Karpas-422 (cell line): ENCODE measurements at places on chromosomes 7 and 10. TPM values are rescaled to one million over a fixed set of nuclear protein-coding genes. Genes with fewer than 3 reads are reported as not detected.

DNA sequence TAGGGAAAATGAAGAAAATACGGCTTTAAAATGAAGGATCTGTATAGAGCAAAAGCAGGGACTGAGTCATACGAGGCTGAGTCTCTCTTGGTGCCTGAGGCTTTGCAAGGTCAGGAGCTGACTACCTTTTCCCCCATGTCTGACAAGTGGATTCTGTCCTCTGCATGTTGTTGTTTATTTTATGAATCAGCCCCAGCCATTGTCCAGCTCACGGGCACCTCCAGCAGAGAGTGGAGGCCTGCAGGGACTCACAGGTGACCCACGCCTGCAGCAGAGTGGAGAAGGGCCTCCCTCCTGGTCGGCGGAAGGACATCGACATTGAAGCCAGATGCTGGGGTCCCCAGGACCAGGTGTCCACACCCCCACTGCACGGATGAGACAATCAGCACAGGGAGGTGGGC lies 233.9 kb downstream of the WDR37 start:
- no peak overlapping the region for H3K27ac ChIP-seq
- DNase-seq: no peak
- no peak overlapping the region for H3K4me3 ChIP-seq
- peaks cover 8% of the 10 kb centered on the region; the same call in 1 of the 2 replicates for H3K4me1 ChIP-seq
- no peaks in the 10 kb centered on the region for H3K36me3 ChIP-seq

GRCh38 chr10:26543567-26544306 lies 105.6 kb downstream of the APBB1IP start:
- peaks cover 70% of the 10 kb centered on the region for H3K36me3 ChIP-seq
- DNase-seq: no peak
- no peaks in the 10 kb centered on the region for H3K27me3 ChIP-seq
- H3K27ac ChIP-seq: no peak overlapping the region
- no peak overlapping the region for H3K4me3 ChIP-seq

DNA sequence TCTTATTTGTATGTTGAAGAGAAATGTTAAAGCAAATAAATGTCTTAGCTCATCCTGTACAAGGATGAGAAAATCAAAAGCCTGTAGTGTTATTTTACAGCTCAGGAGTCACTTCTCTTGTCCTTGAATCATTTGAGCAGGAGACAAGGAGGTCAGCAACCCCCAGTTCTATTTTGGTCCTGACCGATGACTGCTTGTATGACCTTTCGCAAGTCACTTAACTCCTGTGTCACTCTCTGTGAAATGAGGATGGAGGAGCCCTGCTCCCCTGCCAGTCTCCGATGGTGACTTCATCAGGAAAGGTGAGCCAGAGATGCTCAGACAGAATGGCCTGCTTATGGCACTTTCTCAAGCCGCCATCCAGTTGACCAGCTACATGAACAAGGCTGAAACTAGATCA lies 101.0 kb downstream of the CELF2 start:
- H3K27ac ChIP-seq: no peak overlapping the region
- H3K27me3 ChIP-seq: no peaks in the 10 kb centered on the region
- DNase-seq: no peak
- H3K36me3 ChIP-seq: no peaks in the 10 kb centered on the region
- no peak overlapping the region for H3K4me3 ChIP-seq

The ZNF775 gene
- total RNA-seq: 1.5 and 4.7 TPM in 2 replicates

The GRID1 gene
- total RNA-seq: 0.07 and 0.18 TPM in 2 replicates
